ENCODE measurements at places on chromosomes 2 and 18. TPM values are rescaled to one million over a fixed set of nuclear protein-coding genes. Genes with fewer than 3 reads are reported as not detected.

DNA sequence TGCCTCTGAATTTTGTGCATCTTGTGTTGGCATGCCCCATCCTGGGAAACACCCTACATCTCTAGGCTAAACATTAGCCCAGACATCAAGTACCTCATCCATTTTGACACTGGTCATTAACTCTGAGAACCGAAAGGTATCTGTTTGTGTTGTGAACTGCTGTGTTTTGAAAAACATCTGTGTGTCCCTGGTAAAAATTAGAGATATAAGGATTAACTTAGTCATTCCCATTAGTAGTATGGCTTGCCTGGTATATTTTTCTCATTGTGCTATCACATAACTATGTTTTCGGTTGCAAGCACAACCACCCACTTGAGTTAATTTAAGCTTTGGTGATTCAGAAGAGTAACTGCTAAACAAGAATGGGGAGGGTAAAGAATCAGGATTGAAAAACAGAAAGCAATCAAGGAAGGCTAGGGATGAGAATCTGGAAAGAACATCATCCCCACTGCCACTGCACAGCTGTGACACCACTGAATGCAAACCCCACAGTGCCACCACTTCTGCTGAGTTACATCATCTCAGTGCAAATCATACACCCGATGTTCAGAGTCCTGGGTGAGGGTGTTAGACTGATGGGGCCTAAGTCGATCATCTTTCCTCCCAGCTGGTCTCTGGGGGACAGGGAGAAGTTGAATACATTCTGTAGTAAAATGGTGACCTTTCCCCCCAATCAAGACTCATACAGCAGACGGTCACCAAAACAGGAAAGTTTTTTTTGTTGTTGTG, 234.0 kb downstream of the EPHA4 start:
- DNase-seq: no peak

DNA sequence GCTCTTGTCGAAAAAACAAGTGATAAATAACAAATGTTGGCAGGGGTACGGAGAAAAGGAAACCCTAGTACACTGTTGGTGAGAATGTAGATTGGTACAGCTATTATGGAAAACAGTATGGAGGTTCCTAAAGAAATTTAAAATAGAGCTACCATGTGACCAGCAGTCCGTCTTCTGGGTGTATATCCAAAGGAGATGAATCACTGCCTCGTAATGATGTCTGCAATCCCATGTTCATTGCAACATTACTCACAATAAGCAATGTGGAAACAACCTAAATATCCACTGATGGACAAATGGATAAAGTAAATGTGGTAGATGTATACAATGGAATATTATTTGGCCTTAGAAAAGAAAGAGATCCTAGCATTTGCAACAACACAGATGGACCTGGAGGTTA, 50.6 kb downstream of the SLC16A14 start:
- peak; percentile 73 for DNase-seq

DNA sequence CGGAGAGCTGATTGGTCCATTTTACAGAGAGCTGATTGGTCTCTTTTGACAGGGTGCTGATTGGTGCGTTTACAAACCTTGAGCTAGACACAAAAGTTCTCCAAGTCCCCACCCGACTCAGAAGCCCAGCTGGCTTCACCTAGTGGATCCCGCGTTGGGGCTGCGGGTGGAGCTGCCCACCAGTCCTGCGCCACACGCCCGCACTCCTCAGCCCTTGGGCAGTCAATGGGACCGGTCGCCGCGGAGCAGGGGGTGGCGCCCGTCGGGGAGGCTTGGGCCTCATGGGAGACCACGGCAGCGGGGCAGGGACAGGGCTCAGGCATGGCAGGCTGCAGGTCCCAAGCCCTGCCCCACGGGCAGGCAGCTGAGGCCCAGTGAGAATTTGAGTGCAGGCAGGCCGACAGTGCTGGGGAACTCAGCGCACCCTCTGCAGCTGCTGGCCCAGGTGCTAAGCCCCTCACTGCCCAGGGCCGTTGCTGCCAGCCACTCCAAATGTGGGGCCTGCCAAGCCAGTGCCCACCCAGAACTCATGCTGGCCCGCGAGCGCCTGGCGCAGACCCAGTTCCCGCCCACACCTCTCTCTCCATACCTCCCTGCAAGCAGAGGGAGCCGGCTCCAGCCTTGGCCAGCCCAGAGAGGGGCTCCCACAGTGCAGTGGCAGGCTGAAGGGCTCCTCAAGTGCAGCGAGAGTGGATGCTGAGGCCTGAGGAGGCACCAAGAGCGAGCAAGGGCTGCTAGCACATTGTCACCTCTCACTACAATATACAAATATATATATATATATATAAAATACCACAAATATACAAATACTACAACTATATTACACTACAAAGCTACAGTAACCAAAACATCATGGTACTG, 100.7 kb downstream of the SPIRE1 start:
- no peak for DNase-seq

GRCh38 chr2:36483290-36483689, 114.7 kb downstream of the FEZ2 start:
- no peak for DNase-seq

DNA sequence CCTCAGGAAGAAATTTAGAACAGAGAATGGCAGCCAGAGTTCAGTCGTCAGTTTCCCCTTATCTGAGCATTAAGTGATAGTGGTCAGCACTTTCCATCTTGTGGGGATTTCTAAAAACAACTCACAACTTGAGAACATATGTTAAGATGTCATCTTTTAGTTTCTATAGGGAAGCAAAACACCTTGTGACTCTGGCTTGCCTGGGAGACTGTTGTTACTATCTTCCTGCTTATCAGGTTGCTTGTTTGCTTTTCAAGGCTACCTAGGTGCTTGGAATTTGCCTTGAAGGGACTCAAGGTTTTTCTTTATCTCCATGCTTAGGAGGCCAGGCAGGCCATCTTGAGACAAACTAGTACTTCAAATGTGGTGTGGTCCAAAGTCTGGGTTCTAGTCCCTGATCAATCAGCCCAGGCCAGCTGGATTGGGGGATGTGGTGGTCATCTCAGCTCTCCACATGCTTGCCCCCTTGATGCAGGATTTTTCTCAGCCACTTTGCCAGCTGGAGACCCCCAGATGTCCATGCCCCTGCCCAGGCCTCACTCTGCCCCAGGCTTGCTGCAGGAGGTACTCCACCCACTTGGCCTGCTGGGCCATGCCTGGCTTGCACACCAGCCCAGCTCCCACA, 125.9 kb downstream of the LYPD1 start:
- DNase-seq: no peak

DNA sequence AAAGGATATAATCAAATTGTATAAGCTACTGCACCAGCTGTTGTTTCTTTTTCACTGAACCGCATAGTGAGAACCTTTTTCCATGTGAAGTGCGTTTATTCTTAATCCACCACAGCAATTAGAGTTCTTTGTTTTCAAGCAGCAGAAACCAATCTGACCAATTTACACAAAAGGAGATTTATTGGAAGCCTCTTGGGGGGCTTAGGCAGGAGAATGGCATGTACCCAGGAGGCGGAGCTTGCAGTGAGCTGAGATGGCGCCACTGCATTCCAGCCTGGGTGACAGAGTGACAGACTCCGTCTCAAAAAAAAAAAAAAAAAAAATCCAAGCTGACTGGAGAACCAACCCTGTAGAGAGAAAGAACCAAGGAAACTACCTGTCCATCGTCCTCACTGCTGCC, 10.0 kb downstream of the ADNP2 start:
- no peak for DNase-seq

REG1B gene
- total RNA-seq: not detected

GRCh38 chr2:133817680-133818566, 249.7 kb upstream of the NCKAP5 start:
- peak; percentile 97 for DNase-seq

DNA sequence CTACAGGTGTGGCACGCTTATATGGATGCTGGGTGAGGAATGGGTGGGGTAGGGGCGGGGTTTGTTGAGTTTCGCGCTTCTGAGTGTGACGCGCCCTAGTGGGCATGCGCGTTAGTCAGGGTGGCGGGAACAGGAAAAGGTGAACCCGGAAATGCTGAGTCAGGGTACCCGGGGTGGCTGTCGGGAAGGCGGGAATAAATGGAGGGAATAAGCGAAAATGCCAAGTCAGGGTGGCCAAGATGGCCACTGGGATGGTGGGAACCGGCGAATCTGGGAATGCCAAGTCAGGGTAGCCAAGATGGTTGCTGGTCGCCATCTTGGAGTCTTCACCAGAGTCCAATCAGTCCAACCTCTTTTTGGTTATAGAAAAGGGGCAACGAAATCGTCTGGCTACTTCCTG, 585.0 kb downstream of the SUCLG1 start:
- DNase-seq: no peak

LYPD1 gene
- 18.7 TPM for total RNA-seq

DNA sequence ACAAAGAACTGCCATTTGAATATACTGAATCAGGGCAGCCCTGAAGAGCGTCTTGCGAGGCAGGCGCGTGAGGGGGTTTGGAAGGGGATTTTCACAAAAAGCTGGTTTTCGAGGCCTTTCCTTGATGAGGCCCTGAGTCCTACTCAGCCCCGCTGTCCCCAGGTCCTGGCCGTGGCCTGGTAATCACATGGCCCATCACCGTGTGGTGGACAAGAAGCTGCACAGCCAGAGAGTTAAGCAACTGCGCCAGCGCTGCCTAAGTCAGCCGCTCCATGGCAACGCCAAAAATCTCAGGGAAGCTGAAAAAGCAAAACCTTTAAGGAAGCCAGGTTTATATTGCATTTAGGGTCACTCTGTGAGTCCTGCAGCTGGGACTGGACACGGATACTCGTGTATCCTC, 341.2 kb upstream of the MYT1L start:
- DNase-seq: no peak

COX5B gene
- 803 TPM for total RNA-seq

- no peak for DNase-seq
These were observed 66.4 kb downstream of the DCDC2C start for GRCh38 chr2:3769766-3770165.
